ENCODE measurements at places on chromosomes 5 and 9. TPM values are rescaled to one million over a fixed set of nuclear protein-coding genes. Genes with fewer than 3 reads are reported as not detected.

The PIP5K1B gene
- under 0.01 TPM for total RNA-seq

The HDAC3 gene
- total RNA-seq, result 62.6 TPM

The FOCAD gene
- total RNA-seq, result 77.1 TPM

The SLC6A19 gene
- not detected for total RNA-seq

The SLC35A4 gene
- total RNA-seq, result 14.9 TPM

The ANKRD34B gene
- total RNA-seq, result not detected

The FUT7 gene
- total RNA-seq, result not detected

The EQTN gene
- total RNA-seq, result not detected

The IFNA13 gene
- not detected for total RNA-seq

The PRR16 gene
- 4.0 TPM for total RNA-seq

The ZNG1F gene
- 3.3 TPM for total RNA-seq

Data from smooth muscle cell of bladder (primary cell).